ENCODE measurements at places on chromosomes 1 and 21. TPM values are rescaled to one million over a fixed set of nuclear protein-coding genes. Genes with fewer than 3 reads are reported as not detected.

The DMRTA2 gene
- not detected for total RNA-seq

- peaks cover 48% of the 10 kb centered on the region for H3K4me1 ChIP-seq
- peak overlapping the region; percentile 74 for H3K27ac ChIP-seq
- DNase-seq, result no peak
These were observed 20.6 kb downstream of the NENF start for GRCh38 chr1:212453156-212453857.

GRCh38 chr1:58633121-58633520 is 56.1 kb upstream of the TACSTD2 start:
- no peak for DNase-seq
- H3K27me3 ChIP-seq, result no peaks in the 10 kb centered on the region
- H3K4me1 ChIP-seq, result no peaks in the 10 kb centered on the region

DNA sequence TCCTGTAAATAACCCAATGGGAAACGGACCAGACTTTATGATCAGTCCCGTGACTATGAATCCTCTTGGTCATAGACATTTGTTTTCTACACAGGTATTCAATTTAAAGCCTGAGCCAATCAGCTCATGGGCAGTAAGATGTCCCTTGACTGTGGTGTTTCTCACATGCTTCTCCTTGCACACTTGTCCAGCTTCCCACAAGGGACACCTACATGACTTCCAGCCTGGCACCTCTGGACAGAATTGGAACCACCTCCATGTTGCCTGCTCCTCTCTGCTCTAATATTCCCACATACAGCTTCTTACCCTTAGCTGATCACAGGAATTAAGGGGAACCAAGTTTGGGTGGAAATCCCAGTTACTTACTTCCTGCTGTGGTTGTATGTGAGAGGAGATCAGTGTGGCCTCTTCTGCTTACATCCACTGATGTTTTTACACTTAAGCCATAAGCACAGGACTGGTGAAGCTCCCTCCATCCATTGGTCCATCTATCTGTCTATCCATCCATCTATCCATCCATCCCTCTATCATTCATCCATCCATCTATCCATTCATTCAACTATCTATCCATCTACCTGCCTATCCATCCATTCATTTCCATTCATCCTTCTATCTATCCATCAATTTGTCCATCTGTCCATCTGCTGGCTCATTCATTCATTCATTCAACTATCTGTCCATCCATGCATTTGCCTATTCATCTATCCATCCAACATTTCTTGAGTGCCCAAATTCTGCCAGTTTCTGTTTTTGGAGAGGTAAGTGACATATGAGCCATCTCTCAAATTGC is 16.4 kb downstream of the RUNX1 start:
- H3K36me3 ChIP-seq, result no peaks in the 10 kb centered on the region
- no peaks in the 10 kb centered on the region for H3K4me1 ChIP-seq
- no peak overlapping the region for H3K4me3 ChIP-seq

DNA sequence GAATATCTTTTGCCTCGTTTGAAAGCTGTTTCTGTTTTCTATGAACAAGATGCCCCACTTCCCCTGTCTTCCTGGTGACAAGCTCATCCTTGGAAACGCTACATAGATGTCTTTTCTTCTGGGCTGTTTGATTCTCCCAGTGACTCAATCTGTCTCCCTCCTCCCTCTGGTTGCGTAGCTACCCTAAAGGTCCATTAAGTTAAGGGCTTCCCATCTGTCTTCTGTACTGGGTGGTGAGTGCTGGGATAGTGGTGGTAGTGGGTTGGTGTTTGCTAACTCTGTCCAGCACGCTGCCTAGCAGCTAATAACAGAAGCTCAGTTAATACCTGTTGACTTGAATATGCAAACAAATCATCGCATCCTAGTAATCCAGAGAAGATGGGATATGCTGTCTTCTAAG is 50.2 kb upstream of the GCLM start:
- no peaks in the 10 kb centered on the region for H3K4me1 ChIP-seq
- H3K36me3 ChIP-seq, result no peaks in the 10 kb centered on the region
- no peak overlapping the region for H3K27ac ChIP-seq
- peak; percentile 68 for DNase-seq
- H3K4me3 ChIP-seq, result no peak overlapping the region
- H3K27me3 ChIP-seq, result no peaks in the 10 kb centered on the region

DNA sequence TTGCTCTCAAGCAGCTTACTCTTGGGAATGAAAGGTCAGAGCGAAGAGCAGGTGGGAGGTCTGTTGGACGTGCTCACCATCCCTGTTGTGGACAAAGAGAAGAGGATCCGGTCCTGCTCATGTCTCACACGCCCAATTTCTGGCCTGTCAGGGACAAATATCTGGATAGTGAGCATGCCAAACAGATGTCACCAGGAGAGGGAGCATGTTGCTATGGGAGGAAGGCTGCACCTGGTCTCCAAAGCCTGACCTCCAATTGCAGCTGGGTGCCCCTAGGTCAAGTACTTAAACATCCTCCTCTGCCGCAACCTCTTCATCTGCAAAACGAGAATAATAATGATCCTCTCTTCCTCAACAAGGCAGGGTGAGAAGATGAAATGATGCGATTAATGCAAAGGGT is 53.4 kb downstream of the DMRTA2 start:
- no peak overlapping the region for H3K4me3 ChIP-seq
- no peaks in the 10 kb centered on the region for H3K4me1 ChIP-seq
- no peaks in the 10 kb centered on the region for H3K36me3 ChIP-seq

The VWA5B1 gene
- total RNA-seq, result under 0.01 TPM

GRCh38 chr1:43747736-43748135 is 40.4 kb downstream of the ST3GAL3 start:
- no peak overlapping the region for H3K4me3 ChIP-seq
- H3K36me3 ChIP-seq, result peaks cover 26% of the 10 kb centered on the region
- H3K27ac ChIP-seq, result no peak overlapping the region
- DNase-seq, result no peak

DNA sequence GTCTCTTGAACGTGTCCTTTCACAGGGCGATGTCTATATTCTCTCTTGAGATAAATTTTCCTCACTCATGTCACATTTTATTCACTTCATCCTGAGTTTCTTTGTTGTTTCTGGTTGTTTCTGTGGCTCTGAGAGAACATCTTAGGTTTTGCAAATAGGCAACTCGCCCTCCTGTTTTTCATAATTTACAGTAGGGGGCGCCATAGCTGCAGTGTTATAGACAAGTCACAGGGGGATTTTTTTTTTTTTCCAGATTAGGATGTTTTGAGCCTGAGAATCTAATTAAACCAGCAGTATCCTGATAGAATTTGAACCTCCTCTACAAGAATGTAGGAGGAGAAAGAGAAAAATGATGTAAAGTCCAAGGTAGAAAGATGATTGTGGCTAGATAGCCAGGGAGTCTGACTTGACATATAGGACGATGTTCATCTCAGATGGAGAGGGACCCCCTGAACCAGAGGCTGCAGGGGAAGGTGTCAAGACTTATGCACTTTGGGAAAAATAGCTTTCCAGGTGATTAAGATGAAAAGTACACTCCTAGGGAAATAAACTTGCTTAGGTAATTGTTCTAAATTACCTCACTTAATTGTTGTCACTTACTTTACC is 76.3 kb downstream of the ZP4 start:
- no peaks in the 10 kb centered on the region for H3K27me3 ChIP-seq
- DNase-seq, result no peak
- H3K4me3 ChIP-seq, result no peak overlapping the region
- no peak overlapping the region for H3K27ac ChIP-seq
- H3K36me3 ChIP-seq, result no peaks in the 10 kb centered on the region

- no peaks in the 10 kb centered on the region for H3K4me1 ChIP-seq
- no peaks in the 10 kb centered on the region for H3K36me3 ChIP-seq
- DNase-seq, result no peak
- H3K27ac ChIP-seq, result no peak overlapping the region
- no peak overlapping the region for H3K4me3 ChIP-seq
These were observed 130.0 kb upstream of the ZNHIT6 start for GRCh38 chr1:85838238-85838637.

The VANGL2 gene
- 5.2 TPM for total RNA-seq

DNA sequence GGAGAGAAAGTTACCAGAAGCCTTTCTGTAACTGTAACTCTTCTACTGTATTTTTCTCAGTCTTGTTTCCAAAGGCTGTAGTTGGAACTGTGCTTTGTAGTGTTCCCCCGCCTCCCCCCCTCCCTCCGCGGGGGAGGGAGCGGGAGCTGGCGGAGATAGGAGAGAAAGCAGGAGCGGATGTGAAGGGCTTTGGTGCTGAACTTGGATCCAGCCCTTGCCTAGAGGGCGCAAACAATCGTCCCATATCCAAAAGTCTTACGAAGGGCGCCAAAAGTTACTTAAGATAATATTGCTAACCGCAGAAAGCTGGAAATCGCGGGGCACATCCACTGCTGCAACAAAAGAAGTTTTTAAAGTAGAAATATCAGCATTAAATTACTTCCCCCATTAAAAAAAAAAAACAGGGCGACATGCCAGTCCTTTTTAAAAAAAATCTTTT is 2.4 kb upstream of the NFIA start:
- peak; percentile 96 for DNase-seq
- H3K4me1 ChIP-seq, result peaks cover 54% of the 10 kb centered on the region
- H3K27me3 ChIP-seq, result no peaks in the 10 kb centered on the region
- no peaks in the 10 kb centered on the region for H3K36me3 ChIP-seq
- peak overlapping the region; percentile 79 for H3K4me3 ChIP-seq

The EFCAB14 gene
- total RNA-seq, result 112 TPM
